ENCODE measurements at places on chromosomes 13 and 19.
A peak's percentile ranks its signal among the peaks of the same experiment; 100 is the strongest.

- DNase-seq, result no peak
Measured at GRCh38 chr13:79919091-79919490, 421.8 kb downstream of the SPRY2 start.

DNA sequence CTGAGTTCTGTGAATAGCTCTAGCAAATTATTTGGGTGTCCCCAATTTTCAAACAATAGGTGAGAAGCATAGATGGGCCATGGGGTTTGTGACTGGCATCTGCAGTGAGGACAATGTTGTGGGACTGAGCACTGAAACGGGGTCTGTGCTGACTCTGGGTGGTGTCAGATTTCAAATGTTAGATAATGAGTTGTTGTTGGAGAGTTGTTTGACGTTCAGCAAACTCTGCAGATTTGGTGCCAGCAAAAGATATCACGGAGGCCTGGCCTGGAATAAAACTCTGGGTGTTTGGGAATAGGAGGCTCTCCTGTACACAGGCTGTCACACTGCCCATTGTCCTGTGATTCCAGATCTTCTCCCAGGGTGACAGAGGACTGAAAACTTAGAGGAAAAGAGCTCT is 2.9 kb downstream of the ZNF90 start:
- DNase-seq, result no peak

GRCh38 chr19:50982186-50982585 is 1.5 kb downstream of the KLK7 start:
- no peak for DNase-seq

- DNase-seq, result peak; percentile 18
Measured at GRCh38 chr13:111216166-111216960, 101.3 kb downstream of the ARHGEF7 start.

DNA sequence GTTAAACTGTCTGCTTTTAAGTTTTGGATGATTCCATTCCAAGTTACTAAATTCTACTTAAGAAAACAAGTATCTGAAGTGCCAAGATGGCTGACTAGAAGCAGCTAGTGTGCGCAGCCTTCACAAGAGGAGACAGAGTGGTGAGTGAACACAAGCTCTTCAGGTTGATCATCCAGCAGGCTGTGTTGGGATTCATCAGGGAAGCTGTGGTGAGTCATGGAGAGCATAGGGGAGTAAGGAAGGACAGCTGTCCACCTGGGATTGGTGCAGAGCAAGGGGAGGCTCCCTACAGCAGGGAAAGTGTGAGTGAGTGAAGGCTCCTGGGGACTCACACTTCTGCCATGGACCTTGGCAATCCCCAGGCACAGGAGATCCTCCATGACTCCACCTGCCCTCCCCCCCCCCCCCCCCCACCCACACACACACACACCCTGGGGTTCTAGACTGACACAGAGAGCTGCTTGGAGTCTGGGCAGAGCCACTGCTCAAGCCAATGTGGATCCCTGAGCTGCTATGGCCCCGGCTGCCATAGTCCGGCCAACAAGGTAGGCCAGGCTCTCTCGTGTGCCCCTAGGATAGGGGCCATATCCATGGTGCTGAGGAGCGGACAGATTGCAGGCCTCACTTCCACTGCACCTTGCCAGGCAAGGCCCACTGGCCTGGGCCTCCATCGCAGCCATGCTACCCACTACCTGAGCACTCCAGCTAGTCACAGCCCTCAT is 23.5 kb downstream of the SLC25A15 start:
- DNase-seq, result no peak

- DNase-seq, result no peak
Measured at GRCh38 chr19:5890099-5890498, 13.5 kb downstream of the NDUFA11 start.

GRCh38 chr13:23947893-23948292 is 50.6 kb upstream of the C1QTNF9B start:
- DNase-seq, result no peak

- DNase-seq, result no peak
Measured at GRCh38 chr13:26968431-26969341, 202.9 kb downstream of the USP12 start.

- DNase-seq, result no peak
Measured at GRCh38 chr19:29514525-29515232, 11.1 kb upstream of the VSTM2B start.

GRCh38 chr19:27793128-27793643 is 1419.8 kb downstream of the UQCRFS1 start:
- peak; percentile 90 for DNase-seq

- no peak for DNase-seq
Measured at GRCh38 chr13:33256148-33256840, 29.3 kb downstream of the STARD13 start.

DNA sequence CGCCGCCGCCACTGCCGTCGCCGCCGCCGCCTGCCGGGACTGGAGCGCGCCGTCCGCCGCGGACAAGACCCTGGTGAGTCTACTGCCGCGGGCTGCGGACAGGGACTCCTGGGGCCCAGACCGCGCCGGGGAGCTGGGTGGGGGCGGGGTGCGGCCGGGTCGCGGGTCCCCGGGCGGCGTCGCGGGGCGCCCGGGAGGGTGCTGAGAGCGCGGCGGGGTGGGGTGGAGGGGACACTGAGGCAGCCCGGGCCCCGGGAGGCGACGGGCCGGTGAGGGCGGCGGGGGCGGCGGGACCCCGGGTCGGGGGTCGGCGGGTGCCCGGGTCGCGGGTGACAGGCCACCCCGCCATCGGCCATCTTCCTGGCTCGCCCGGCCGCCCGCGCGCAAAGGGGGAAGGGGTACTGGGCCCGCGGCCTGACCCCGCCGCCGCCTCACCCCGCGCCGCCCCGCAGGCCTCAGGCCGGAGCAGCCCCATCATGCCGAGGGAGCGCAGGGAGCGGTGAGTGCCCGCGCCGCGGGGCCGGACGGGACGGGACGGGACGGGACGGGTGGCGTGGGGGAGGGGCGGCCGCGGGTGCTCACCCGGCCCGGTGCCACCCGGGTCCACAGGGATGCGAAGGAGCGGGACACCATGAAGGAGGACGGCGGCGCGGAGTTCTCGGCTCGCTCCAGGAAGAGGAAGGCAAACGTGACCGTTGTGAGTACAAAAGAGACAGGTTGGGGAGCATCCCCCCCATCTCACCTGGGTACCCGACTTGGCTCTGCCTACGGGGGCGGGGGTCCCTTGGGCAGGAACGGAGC is 489 bp downstream of the CCNE1 start:
- DNase-seq, result peak; percentile 24

DNA sequence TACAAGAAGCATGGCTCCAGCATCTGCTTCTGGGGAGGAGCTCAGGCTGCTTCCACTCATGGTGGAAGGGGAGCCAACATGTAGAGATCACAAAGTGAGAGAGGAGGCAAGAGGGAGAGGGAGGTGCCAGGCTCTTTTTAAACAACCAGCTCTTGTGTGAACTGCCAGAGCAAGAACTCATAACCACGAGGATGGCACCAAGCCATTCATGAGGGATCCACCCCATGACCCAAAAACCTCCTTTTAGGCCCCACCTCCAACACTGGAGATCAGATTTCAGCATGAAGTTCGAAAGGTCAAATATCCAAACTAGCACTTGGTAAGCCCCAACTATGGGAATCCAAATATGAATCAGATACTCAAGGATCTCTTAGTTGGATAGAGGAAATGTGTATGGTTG is 131.2 kb downstream of the RXFP2 start:
- DNase-seq, result no peak

DNA sequence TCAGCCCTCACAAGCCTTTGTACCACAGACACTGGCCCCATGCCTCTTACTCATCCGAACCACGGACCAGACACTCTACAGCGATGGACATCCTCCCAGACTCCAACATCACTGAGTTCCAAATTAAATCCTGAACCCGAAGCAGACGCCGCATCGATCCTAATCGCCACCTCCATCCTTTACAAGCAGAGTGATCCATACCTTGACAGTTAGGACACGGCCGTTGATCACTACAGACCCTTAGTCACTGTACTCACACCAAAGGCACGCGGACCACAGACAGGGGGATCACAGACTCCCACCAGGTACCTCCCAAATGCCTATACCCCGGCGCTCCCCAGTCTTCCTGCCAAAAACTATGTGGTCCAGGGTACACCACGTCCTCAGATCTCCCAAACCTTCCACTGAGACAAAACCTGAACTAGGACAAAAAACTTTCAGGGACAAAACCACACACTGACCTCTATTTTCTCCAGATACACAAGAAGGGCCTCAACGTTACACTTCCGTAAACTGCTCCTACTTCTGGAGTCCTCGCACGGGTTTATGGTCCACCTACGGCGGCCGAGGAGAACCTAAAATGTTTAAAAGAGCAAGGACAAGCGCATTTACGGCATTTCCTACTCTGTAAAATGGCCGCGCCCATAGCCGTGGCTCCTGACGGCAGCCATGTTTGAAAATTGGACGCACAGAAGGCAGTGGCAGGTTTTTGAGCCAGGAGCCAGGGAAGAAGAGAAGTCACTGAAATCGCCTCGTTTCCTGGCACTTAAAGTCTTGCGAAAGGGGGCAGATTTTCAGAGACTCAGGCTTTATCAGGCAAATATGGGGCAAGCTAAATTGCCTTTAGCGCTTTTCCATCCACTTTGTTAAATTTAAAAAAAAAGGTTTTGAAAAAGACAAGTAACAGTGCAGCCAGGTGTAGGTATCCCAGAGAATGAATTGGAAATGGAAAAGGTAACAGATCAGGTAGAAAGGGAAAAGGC is at the start of gene ZNF350:
TSS of gene ZNF350 (minus strand) at position 532 of the 983 bp plus-strand sequence. CDS start 12,480 bp downstream, outside the sequence.
- DNase-seq, result peak; percentile 92

DNA sequence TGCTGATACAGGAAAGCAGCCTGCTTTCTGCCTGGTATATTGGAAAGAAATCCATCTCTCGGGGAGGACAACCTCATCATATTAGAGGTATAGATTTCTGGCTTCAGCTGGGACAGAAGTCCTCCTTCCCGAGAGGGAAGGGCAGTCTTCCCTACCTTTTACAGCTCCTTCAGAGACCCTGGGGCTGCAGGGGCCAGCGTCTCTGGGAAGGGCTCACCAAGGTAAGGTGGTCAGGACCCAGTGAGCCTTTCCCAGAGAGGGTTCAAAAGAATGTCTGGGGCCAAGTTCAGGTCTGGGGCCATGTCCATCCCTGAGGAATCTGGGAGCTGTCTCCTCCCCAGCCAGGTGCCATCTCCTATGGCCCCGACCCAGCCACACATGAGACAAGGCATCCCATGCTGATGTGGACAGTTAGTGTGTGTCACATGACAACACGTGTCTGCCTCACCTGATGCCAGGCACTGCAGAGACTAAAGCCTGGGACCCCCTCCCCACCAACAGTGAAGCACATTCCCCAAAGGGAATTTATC is 136.4 kb downstream of the URI1 start:
- no peak for DNase-seq

DNA sequence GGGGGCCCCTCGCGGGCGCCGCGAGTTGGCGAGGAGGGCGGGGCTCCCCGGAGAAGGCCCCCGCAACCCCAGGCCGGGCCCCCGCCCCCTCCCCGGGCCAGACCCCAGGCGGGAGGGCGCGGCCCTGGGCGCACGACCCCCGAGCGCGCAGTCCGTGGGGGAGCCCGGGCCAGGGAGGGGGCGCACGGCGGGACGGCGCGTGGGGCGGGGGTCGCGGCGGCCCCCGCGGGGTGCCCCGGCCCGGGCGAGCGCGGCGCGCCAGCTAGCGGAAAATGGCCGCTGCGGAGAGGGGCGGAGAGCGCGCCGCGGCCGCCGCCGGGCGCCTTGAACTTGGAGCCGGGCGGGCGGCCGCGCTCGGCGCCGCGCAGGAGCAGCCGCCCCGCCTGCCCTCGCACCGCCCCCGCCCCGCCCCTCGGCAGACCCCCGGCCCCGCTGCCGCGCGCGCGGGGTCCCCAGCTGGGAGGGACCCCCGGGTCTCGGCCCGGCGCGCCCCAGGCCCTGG is 6.4 kb upstream of the NFIC start:
- DNase-seq, result peak; percentile 27

- peak; percentile 44 for DNase-seq
Measured at GRCh38 chr13:20197361-20197834, 4.7 kb upstream of the GJB2 start.

DNA sequence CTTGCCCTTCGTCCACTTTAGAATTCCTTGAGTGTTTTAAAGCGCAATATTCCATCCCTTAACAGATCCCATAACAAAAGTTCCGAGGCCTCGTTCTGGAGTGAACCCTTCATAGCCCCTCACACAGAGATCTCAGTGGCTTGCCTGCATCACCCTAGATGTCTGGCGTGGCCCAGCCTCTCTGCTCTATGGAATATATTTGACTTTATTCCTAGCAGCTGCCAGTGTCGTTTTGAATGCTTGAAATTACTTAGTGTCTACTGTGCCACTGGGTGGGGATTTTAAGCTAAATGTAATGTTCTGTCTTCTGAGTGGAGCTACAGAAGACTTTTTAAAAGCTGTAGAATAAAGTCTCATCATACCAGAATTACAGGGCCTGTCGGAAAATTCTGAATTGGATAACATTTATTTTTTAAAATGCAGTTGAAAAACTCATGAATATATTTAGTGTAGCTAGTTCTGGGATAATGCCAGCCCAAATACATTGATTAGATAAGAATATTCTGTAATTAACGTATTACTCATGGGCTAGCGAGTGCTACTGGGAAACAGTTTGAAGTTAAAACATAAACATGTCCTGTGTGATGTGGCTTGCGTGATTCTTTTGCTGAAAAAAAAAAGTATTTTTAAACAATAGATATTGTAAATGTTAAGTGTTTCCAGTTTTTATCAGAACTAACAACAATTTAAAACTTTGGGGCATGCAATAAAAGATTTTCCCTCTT is 111.8 kb downstream of the ESD start:
- DNase-seq, result no peak

- no peak for DNase-seq
Measured at GRCh38 chr19:31515931-31516330, 166.7 kb upstream of the TSHZ3 start.

DNA sequence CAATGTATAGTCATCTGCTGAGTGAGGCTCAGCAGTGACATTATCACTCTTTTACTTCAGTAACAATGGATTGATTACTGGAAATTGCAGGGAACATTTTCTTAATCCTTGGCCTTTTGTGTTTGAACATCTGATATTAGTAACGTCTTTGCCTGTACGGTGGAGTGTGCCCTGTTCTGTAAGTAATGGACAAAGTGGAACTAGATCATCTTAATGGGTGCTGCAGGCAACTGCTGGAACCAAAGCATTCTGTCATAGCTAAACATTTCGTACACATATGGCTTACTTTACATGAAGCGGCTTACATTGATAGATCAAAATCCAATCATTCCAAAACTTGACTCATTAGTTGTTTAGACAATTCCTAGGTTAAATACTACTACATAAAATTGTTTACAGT is 114.1 kb downstream of the MYO16 start:
- DNase-seq, result no peak

- DNase-seq, result no peak
Measured at GRCh38 chr19:8612807-8613171, 2.3 kb upstream of the ADAMTS10 start.

DNA sequence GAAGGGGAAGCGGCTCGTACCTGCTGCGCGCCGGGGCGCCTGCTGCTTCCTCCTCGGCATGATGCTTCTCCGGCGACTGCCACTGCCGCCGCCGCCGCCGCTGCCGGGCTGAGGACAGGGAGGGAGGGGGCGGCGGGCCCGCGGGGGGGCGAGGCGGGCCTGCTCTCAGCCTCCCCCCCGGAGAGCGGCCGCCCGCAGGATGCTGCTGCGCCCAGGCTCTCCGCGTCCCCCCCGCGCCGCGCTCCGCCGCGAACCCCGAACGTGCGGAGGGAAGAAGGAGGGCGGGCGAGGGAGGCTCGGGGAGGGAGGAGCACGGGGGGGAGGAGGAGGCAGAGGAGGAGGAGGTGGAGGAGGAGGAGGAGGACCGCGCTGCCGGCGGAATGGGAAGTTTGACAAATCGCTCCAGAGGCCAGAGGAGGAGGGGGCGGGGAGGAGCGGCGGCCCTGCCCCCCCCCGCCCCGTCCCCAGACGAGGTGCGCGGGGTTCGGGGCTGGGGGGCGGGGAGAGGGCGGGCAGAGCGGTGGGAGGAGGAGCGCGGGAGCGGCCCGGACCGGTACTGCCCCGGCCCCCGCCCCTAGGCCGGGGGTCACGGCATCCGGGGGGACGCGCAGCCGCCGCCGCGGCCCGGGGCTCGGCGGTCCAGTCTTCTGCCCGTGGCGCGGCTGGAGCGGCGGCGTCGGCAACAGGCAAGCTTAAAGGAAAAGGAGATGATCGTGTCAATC is at the start of gene TSHZ3:
TSS of gene TSHZ3 (minus strand) at position 277 of the 722 bp plus-strand sequence. CDS start at position 60, 217 bp downstream.
- DNase-seq, result peak; percentile 50
